ENCODE measurements at places on chromosomes 11 and 22.

DNA sequence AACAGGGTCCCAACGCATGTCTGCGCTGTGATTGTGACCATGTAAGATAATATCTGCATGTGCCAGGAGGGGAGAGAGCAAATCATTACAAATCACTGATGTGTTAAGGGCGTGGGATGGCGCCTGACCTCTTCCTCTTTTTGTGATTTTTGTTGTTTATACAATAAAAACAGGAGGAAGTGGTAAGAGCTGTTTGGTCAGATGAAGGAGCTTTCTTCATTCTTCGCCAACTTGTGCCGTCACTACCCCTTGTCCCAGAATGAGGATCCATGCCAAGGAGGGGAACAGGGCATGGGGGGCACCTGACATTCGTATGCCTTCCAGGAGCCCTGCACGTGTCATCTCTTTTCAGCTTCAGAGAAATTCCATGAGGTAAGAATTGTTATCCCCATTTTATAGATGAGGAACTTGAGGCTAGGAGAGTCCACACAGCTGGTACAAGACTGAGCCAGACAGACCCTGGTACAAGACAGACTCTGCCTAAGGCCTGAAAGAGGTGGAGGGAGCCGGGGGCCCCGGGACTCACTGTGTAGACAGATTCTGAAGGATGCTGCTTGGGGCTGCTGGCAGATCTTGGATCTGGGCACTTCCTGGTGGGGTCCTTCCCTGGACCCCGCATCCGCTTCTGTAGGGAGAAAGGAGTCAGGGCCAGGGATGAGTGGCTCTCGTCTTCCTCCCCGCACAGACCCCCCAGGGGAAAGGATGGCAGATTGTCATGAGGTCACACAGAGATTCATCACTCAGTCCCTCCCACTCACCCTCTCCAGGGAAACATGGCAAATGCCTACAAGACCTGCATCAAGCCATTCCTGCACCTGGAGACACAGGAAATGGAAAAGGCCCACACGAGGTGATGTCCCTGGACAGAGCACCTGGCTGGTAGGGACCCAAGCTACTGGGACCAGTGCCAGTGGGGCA lies 34.6 kb downstream of the NFAM1 start:
- DNase-seq: peak; percentile 98

- peak; percentile 86 for DNase-seq
Observed at GRCh38 chr11:130400781-130401483, 27.5 kb downstream of the ADAMTS8 start.

DNA sequence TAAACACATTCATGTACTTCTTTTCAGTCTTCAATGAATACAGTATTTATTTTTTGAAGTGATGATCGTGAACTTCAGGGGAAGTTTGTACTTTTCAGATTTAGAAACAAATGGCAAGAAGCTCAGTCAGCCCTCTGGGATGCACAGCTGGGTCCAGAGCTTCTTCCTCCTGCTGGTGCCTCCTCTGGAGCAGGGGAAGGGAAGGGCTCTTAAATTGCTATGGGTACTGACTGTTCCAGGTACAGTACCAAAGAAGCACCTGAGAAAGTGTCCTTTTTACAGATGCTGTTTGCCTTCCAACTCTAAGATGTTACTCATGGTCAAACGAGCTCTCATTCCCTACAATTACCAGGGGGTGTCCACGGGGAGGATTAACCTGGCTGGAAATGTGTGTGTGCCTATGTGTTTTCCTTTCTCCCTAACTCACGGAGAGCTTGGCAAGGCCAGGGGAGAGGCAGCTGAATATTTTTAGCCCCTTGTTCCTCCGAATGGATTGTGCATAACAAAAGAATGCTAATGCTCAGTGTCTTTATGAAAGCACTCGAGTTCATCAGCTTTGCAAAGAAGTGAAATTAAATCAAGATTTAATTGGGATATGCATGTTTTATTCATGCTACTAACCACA lies 313.7 kb upstream of the CADM1 start:
- no peak for DNase-seq

GRCh38 chr22:38760477-38761201 lies 4.8 kb upstream of the SUN2 start:
- DNase-seq: no peak

DNA sequence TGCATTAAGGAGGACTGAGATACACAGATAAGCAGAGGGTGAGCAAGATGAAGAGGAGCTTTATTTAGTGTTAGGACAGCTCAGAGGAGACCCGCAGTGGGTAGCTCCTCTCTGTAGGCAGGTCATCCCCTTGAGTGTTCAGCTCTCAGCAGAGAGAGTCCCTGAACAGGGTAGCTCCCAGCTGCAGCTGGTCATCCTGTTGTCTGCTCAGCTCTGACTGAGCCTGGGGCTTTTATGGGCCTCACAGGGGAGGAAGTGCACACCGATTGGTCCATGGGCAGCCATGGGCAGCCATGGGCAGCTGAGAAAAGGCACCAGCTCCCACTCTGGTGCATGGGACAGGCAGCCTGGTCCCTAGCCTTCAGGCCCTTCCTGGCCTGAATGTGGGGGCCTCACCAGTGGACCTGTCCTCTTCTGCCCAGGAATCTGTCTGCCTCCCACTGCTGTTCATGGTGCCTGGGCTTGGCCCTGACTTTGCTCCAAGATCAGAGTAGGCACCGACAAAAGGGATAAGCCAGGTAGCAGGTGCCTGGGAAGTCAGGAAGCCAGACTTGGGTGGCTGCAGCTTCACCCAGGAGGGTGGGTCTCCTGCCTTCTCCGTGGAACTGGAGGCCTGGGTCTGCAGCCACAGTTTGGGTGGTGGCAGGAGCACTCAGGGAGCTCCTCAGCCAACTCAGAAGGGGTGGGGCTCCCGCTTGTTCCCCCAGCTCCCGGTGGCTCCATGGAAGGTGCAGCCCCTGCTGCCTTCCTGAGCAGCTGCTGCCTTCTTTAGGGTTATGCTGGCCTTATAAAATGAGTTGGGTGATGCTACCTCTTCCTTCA lies 54.7 kb downstream of the MYEOV start:
- DNase-seq: no peak

DNA sequence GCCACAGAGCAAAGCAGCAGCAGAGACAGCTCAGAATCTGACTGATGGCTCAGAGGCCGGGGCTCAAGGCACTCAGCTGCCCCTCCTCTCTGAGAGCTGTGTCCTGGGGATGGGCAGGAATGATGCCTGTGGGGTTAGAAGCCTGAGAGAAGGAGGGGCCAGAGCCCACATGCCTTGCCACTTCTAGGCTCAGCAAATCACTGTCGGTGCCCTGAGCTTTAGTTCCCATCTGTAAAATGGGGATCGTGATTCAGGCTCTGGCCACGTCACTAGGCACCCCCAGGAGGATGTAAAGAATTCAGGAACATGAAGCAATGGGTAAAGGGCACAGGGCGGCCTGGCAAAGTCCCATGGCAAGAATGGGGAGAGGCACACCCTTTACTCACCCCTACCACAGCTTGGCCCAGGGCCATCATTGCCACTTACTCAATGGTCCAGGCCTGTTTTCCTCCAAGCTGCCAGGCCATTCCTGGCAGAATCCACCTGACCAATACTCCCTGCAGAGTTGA lies 3.4 kb upstream of the CDC42EP2 start:
- DNase-seq: peak; percentile 58

GRCh38 chr11:108486331-108486730 lies 11.9 kb downstream of the POGLUT3 start:
- DNase-seq: no peak

Data from suppressor macrophage (primary cell).